NCI-H446 treated with DMSO at 0.1 percent for 48 hours (cell line): ENCODE measurements at places on chromosomes 4 and X.

DNA sequence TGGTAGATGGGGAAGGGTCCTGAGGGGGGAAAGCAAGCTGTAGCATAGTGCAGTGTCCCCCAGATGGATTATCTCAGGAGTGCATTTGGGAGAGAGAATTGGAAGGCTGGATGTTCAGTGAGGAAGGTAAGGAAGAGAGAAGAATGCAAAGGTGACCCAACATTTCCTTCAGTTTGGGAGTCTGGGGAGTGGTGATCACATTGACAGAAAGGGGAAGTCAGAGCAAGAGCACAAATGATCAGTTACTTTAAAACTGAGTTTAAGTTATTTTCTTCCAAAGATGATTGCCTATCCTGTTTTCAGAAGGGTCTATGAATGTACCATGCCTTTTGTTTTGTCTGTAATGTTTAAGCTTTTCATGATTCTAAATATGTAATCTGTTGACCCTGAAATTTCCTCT is 47.6 kb downstream of the ARHGAP10 start:
- DNase-seq = no peak

DNA sequence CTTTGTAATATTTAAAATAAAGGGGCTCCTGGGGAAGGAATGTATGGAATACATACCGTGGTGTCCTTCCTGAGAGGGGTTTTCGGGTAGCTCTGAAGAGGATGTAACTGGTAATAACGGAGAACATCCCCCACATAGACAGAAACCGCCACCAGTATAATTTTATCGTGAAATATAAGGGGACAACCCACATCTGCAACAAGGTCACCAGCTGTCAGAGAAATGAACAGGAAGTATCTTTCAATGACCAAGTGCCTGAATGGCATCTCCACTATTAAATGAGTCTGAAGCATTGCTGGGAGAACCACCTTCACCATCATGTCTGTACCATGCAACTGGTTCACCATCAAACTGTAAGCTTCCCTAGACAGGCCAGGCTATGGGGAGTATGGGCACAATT is 31.7 kb downstream of the RNF175 start:
- no peak for DNase-seq

- no peak for DNase-seq
Measured at GRCh38 chr4:683982-684622, 4.8 kb downstream of the SLC49A3 start.

GRCh38 chr4:25504932-25505636 is 128.0 kb downstream of the ANAPC4 start:
- DNase-seq = no peak

DNA sequence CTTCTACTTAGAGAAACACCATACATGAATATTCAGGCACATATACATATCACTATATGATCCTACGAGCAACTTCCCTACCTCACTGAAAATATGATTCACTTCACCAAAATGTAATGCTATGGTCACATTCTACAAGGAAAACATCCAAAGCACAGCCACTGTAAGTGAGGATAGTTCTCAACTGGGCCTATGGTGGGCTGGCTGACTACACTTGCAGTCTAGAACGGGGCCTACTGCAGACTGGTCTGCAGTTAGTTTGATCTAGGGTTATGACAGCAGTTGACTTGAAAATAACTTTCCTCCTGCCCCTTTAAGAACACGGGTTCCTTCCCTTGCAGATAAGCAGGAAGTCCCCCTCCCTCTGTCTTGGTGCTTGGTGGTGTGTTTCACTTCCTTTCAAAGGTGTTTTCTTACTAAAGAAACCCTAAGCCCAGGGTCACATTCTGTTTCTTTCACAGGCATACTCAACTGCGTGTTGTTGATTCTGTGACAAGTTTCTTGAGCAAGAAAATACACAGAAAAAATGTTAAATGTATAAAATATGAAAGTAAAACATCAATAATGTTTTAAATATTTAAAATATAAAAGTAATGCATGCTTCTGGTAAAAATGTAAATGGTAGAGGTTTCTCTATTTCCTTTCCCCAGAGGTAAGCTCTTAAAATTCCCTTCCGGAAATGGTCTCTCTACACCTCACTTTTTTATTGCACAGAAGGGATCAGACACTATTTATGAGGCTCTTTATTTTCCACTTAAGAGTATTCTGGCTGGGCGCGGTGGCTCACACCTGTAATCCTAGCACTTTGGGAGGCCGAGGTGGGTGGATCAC is 18.0 kb upstream of the TMSB4X start:
- DNase-seq = no peak

DNA sequence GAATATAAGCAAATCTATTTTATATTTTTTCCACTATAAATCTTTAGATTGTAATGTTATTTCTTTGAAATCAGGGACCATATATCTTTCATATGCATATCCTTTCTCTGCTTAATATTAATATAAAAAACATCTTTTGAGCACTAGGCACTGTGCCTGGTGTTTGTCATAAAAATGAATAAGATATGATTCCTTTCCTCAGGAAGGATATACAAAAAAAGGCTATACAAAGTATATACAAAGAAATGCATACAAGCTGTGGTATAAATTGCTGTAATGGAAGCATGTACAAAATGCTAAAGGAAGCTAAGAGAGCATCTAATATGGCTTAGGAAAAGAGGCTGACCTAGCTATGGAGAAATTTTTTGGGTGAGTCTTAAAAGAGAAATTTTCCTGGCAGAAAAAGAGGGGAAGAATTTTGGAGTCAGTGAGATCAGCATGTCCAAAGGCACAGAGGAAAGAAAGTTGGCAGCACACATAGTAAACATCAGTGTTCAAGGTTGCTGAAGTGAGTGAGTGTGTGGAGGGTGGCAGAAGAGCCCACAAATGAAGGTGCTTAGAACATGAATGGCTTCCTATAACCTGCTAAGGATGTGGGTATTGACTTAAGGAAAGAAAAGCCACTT is 500.0 kb downstream of the SPRY1 start:
- DNase-seq = no peak

- DNase-seq = no peak
Measured at GRCh38 chrX:122866532-122866931, 317.5 kb upstream of the GRIA3 start.

DNA sequence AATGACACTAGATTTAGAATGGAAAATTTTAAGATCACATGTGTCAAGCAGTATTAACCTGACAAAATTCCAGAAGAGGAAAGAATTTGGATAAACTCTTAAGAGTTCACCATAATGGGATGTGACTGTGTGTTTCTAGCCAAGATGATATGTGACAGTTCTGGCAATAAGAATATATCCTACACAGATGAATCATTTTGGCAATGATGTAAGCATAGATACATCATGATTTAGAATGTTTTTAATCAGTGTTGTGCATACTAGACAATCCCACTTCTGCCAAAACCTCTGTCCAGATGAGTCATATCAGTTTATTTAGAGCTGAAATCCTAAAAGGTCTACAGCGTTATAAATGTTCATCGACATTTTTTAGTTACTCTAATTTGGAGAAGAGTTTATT is 48.8 kb downstream of the PTCHD1 start:
- DNase-seq = no peak

- DNase-seq = no peak
Measured at GRCh38 chr4:75327804-75328512, 186.2 kb downstream of the RCHY1 start.

DNA sequence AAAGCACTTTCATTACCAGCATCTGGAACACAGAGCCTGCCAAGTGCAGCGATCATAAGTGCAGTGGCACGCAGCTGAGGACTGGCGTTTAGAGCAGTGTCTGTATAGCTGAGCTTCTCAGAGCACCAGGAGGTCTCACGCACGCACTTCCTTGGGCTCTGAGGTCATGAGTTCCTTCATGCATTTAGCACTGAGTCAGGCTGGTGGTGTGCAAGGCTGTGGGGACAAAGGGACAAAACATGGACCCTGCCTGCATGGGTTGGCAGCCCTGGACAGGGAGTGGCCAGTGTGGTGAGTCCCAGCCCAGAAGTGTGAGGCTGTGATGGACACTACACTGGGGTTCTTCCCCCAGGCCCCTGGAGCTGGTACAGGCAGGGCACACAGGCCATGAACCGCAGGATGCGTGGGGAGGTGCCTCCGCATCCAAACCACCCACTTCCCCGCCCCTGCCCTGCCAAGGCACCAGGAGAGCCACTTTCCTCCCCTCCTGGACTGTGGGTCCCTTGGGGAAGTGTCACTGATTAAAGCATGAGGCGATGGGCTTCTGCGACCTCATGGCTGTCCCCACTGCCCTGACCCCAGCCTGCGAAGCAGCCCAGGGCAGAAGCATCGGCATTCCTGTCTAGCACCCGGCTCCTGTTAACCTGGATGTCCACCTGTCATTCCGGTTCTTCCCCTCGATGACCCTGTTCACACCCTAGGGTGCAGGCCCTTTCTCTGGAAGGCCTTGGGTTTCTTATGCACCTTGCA is 37.2 kb upstream of the GPR78 start:
- DNase-seq = no peak

DNA sequence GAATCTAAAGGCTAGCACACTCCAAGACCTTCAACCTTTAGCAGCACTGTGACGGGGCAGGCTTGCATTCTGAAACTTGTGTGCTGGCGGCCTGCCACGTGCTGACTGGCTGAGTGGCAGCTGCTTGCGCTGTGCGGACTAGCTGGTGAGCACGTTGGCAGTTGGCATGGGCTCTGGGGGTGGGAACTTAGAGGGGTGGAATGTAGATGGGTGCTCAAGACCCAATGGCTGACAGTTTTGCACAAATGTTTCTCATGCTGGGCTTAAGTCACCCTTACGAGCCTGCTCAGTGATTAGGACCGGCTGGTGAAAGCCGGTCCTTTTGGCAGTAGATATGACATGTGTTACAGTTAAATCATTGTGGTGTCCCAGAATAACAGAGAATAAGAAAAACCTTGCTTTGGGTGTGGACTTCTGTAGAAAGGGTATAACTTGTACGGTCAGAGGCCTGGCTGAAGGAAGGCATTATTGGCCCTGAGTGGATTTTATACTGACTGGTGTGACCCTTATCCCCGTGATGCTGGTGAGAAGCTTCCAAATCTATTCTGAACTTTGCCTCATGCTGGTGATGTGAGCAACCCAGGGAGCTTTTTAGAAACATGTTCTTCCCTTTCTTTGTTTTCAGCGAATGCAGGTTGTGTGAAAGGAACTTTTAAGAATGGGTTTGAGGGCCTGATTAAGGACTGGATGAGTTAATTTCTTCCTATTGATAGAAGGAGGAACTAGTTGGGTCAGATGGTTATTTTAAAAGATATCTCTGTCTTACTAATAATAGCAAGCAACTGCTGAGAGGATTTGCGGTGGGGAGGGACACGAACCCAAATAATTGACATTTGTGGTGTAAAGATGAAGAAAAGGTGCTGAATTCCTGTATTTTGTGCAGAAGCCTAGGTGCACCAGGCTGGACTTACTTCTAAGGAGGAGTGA is 107.4 kb upstream of the SLC4A4 start:
- DNase-seq = peak; percentile 35

DNA sequence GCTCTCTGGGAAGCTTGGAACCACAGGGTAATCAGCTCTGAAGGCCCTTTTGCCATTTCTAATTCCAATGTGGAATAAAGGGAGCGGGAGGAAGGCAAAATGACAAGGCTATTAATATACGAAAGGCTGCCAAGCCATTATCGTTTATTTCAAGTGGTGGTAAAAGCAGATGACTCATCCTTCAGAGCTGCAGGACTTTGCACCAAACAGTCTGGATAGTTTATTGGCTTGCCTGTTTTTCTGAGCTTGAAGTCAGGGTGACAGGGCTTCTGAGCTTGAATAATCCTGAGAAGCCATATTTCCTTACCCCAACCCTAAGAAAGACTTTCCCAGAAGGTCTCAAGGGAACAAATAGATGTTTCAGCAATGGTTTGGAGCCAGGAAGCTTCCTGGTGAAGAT is 7.7 kb upstream of the GABRE start:
- DNase-seq = no peak

- DNase-seq = no peak
Measured at GRCh38 chr4:73661646-73662119, 41.4 kb upstream of the RASSF6 start.

DNA sequence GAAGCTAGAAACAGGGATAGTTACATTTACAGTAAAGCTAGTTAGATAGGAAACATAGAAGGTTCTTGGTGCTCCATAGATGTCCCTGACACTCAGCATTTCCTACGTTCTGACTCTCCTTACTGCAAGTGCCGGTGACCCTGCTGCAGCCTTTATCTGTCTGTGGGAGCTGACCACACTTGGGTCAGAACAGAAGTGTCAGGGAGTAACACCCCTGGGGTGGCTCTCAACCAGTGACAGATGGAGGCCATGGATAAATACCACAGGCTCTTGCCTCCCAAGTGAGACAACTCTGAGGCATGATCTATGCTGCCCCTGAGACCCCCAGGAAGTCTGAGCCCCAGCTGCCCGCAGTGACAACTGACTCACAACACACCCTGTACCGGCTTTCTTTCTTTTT is 69.8 kb downstream of the ANXA3 start:
- no peak for DNase-seq

GRCh38 chr4:146158036-146158745 is 17.3 kb upstream of the LSM6 start:
- DNase-seq = no peak

DNA sequence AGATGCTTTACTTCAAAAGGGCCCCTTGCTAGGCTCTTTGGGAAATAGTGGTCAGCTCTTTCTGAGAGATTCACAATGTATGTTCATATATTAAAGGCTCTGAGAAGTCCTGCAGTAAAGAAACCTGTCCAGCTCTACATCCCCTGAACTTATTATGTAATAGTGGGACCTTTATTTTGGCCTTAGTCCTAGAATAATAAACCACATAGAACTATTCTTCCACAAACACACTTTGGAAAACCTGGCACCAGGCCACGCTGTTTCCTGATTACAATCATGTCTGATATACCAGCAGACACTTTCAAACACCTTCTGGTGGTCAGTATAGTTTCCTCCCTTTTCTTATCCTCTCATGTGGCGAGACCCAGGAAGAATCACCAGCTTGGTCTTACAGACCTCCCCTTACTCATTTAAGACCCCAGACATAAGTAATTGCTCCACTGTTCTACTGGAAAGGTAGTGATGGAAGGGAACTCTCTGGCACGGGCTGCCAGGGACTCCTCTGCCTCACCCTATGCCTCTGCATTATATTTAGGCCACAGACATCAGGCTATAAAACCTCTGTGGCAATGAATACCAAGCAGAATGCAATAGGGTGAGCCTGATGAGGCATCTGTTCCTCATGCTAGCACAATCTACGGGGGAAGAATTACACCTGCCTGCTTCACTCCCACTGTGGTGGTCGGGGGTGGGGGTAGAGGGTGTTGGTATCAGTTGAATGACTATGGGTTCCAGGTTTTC is 5.7 kb upstream of the PPEF1 start:
- no peak for DNase-seq

- no peak for DNase-seq
Measured at GRCh38 chr4:151604238-151604637, 156.6 kb downstream of the GATB start.

GRCh38 chr4:120765260-120765680 is 157.3 kb downstream of the PRDM5 start:
- no peak for DNase-seq

DNA sequence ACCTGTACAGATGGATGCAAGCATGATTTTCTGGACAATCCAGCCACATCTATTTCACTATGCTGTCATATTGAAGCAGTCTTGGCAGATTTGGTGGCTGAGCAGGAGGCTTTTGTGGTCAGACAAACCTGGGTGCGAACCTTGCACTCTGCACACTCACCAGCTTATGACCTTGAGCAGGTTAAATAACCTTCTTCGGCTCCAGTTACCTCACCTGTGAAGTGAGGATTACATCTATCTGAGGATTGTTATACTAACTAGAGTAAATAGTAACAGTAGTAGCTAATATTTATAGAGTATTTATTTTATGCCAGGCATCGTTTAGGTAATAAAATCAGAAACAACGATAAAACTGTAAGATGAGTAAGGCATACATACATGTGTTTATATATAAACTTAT is 150.0 kb downstream of the PPP3CA start:
- no peak for DNase-seq
